ENCODE measurements at places on chromosomes 11 and 22. TPM values are rescaled to one million over a fixed set of nuclear protein-coding genes. Genes with fewer than 3 reads are reported as not detected.

GRCh38 chr22:41240377-41241132, at the start of gene CHADL:
Gene CHADL, minus strand, starts transcription at chr22:41240931. Its CDS starts 50 bp downstream, at chr22:41240881.
- no peak for DNase-seq

DNA sequence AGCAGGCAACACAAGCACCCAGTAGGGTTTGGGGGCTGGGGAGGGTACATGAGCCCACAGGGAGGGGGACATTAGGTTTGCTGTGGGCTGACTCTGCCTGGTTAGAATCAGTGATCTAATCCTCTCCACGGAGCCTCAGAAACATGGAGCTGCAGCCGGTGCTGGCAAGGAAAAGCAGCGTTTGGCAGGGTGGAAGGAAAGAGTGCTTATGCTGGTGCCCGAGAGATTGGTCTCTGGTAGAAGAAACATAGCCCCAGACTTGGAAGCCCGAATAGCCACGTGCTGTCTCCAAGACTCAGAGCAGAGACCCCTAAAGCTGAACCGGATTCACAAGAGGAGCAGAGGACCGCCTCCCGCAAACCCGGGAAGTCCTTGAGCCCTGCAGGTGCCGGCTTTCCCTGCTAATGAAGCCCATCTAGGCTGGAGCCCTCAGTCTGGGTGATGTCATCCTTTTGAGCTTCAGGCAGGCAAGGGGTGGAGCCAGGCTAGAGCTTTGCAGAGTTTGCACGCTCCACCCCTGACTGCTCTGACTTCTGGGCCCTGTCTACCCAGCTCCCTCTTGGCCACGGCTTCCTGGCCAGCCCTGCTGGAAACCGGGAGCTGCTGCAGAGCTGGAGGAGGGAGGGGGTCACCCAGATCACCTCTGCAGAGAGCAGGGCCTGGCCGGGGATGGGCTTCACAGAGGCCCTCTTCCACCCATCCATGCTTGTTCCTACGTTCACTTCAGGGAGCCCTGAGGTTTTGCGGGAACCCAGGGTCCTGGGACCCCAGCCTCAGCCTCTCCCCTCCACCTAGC, 35.0 kb upstream of the JAM3 start:
- peak; percentile 56 for DNase-seq

DNA sequence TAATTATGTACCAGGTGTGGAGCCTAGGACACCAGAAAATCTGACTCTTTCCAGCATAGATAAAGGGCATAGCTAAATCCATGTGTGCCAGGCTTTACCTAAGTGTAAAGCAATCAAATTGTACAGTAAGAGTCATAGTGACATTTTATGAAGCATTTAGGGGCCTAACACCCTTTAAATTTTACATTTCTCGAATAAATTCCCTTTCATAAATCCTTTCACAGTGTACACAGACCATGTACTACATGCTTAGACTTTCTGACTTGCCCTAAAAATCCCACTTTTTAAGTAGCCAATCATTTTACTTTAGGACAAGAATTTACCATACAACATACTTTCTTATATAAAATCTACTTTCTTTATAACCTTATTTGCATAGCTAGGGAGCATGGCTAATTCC, 727.6 kb upstream of the LUZP2 start:
- DNase-seq, result no peak

GRCh38 chr22:33519974-33520903, 400.0 kb downstream of the LARGE1 start:
- no peak for DNase-seq

DNA sequence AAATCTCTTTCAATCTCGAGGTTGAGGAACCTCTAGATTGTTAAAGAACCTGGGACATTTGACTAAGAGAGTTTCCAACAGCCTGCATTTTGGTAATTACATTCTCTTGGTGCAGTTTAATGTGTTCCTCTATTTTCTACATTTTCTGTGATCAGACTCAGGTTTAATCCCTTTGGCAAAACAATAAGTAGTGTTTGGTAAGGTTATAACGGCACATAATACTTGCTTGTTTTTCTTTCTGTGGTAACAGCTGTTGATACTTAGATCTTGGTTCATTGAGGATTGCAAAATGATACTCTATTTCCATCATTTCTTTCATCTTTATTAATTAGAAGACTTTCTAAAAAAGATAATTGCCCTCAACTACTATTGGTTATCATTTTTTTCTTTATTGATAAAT, 271.3 kb downstream of the SBF2 start:
- no peak for DNase-seq

- DNase-seq, result no peak
These were observed 91.5 kb upstream of the FGF3 start for GRCh38 chr11:69910519-69911309.

DNA sequence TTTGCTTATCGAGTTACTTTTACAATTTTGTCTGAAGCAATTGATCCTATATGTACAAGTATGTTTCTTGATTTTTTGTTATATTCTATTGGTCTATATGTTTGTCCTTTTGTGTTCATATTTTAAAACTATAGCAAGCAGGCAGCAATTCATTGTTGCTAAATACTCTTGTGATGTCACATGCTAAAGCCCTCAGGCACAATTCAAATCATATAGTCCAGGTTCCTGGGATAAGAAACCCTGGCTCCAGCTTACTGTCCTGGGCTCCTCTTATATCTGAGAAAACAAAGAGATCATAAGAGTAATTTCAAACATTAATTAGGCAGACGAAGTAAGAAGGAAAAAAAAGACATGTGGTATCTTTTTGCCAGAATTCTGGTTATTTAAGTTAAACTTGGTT, 6.6 kb upstream of the CCDC83 start:
- DNase-seq, result no peak

The XKR3 gene
- total RNA-seq, result not detected

- DNase-seq, result no peak
These were observed 4.0 kb downstream of the LRRC75B start for GRCh38 chr22:24588757-24589481.

DNA sequence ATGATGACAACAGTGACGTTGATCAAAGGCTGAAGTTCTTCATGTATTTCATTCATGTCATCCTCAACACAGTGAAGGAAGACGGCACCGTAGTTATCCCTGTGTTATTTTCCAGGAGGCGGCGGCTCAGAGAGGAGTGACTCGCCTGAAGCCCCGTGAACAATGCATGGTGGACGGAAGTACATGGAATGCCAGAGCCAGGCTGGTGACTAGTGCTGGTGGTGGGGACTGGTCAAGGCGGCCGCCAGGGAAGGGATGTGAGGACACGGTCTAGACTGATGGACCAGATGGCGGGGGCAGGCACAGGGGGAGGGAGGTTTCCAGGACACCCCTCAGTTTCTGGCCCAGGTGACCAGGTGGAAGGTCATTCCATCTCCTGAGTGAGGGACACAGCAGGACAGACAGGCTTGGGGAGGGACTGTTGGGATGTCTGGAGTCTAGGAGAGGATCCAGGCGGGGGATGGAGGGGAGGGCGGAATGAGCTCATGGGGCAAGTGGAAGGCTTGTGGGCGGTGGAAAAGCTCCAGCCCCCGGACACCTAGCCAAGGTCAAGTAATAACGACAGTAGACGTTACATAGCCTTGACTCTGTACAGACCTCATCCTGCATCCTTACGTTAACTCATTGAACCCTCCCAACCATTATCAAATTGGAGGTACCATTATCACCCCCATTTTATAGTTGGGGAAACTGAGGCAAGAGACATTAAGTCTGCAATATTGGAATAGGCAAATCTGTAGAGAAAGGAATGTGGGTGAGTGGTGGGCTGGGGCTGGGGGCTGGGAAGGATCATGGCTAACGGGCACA, 16.0 kb upstream of the PICK1 start:
- peak; percentile 35 for DNase-seq

DNA sequence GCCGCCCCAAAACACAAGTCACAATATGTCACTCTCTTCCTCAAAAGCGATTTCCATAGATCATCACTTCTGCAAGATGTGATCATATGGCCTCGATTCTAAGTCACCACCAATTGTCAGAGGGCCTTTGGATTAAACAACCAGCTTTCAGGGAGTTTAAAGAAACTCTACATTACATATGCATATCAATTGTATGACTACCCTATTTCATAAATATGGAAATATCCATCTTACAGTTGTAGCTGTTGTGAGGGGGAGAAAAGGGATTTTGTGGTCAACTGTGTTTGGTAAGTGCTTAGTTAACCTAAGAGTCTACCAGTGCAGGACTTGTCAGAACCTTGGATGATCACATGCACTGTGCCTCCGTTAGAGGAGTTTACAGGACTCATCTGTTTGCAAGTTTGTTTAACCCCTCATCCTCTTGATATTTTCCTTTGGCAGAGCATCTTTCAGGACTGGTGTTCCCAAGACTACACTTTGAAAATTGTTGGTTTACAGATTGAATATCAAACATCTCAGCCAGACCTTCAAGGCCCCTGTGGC, 99.9 kb downstream of the CHST1 start:
- DNase-seq, result no peak

GRCh38 chr11:105767931-105768330, 158.1 kb downstream of the GRIA4 start:
- DNase-seq, result no peak

- DNase-seq, result no peak
These were observed 206.6 kb downstream of the GRIK4 start for GRCh38 chr11:120718171-120718570.

DNA sequence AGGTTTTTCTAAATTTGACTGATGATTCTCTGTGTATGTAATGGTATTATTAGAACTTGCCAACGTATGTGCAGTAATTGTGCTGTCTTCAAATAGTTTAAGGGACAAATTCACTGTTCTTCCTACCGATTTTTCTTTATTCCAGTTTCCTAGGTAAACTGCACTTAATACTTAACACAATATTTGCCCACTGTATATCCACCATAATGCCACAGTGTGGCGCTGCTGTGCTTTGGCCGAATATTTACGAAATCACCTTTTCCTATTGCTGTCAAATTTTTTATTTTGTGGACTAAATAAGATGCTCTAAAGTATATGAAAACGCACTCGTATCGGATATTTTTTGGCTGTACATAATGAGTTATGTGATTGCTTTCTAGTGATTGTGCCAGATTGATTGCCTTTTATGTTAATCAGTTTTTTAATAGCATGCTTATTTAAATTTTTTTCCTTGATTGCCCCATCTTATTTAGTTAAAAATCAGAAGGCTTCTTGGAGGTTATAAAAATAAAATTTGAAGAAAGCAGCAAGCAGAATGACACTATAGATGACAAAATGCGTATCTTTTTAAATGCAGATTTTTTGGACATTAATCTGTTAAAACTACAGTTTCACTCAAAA, 10.5 kb downstream of the AASDHPPT start:
- DNase-seq, result peak; percentile 76

DNA sequence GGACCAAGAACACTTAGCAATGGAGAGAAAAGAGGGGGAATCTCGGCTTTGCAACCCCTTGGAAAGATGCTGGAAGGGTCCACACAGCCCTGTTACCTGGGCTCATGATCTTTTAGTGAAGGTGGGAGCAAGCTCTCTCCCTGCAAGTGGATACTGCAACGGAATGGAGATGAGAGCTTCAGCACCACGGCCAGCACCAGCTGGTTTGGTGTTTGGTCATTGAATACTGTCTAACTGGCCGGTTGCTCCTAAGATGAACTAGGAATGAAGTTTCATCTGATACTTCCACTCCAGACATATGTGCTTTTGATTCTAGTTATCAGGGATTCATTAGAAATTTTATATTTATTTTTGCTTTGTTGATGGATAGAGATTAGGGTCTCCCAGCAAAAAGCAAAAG, 16.3 kb downstream of the HTR3A start:
- peak; percentile 59 for DNase-seq

The IGSF9B gene
- not detected for total RNA-seq

All from lung microvascular endothelial cell (primary cell).